Regular cardiac myocyte (primary cell): ENCODE measurements at places on chromosomes 13 and 19. TPM values are rescaled to one million over a fixed set of nuclear protein-coding genes. Genes with fewer than 3 reads are reported as not detected.

PSG2 gene
- 0.19 and 0.56 TPM in 2 replicates for total RNA-seq

NPAS1 gene
- total RNA-seq = 3.4 and 5.6 TPM in 2 replicates

PNMA8A gene
- total RNA-seq = 0.77 and 2.8 TPM in 2 replicates

CACNA1A gene
- 13.4 and 16.3 TPM in 2 replicates for total RNA-seq

ATP4A gene
- total RNA-seq = not detected in 2 replicates

CLDN10 gene
- 0.19 and 0.28 TPM in 2 replicates for total RNA-seq

GPR180 gene
- total RNA-seq = 15.5 and 17.1 TPM in 2 replicates

KCNC3 gene
- total RNA-seq = under 0.01 and 0.28 TPM in 2 replicates

HOMER3 gene
- total RNA-seq = 80.9 and 123 TPM in 2 replicates

NCLN gene
- 32.1 and 76.9 TPM in 2 replicates for total RNA-seq

LRP3 gene
- total RNA-seq = 22.8 and 34.1 TPM in 2 replicates

SCEL gene
- not detected in 2 replicates for total RNA-seq

TJP3 gene
- total RNA-seq = not detected in 2 replicates
